ENCODE measurements at places on chromosomes 1 and 21.

GRCh38 chr1:32138965-32139364 is 31.1 kb downstream of the KPNA6 start:
- DNase-seq: peak; percentile 70

DNA sequence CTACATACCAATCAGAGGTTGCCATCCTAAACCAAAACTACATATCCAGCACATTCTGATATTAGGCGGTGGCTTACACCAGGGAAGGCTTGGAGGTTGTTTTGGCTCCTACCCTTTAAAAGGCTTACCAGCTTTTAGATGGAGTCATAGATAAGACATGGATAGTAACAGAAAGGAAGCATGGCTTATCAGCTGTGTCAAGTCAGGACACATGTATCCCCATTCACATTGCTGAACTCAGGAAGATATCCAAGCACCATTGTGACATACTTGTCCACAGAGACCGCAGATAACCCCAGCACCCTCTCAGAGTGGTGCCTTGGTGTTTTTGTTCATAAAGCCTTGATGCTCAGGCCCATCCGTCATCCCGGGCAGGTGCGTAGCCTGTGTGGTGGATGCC is 39.7 kb downstream of the ADARB1 start:
- DNase-seq: no peak

GRCh38 chr1:113891631-113892220 is 4.3 kb upstream of the BCL2L15 start:
- DNase-seq: no peak

DNA sequence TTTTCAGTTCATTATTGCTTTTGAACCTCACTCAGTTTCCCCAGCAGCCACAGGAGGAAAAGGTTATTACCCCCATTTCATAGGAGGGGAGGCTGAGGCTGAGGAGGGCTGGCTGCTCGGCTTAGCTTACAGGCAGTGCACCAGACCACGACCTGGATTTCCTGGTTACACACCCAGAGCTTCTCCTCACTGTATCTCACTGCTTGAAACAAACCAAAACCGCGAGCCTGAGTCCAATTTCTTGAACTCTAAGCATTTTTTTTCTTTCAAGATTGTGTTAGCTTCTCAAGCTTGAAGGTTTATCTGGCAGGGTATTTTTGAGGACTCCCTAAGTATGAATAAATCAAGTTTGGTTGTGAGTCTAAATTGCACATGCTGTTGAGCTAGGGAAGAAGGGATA is 188.9 kb upstream of the EDN2 start:
- no peak for DNase-seq

- DNase-seq: no peak
Measured at GRCh38 chr1:100775483-100775882, 55.9 kb downstream of the VCAM1 start.

- no peak for DNase-seq
Measured at GRCh38 chr1:94515296-94515947, 26.1 kb downstream of the F3 start.

- DNase-seq: no peak
Measured at GRCh38 chr21:35603494-35603893, 456.8 kb downstream of the SETD4 start.

- peak; percentile 56 for DNase-seq
Measured at GRCh38 chr1:228228601-228229074, 20.8 kb downstream of the OBSCN start.

DNA sequence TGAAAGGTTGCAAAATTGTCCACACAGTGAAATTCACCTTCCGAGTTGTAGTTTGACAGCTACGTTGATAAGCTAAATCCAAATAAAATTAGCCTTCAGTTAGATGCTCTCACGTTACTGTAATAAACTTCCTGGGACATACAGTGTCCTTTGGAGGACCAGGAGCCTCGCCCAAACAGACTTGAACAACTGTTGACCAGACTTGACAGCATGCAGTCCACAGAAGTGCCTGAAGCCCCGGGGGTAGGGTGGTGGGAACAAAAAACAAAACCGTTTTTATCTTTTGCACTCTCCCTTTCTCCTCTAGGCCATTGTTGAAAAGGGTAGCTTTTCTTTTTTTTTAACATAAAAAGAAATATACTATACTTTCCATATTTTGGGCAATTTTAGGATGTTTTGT is 172.8 kb upstream of the SAMSN1 start:
- no peak for DNase-seq

Measured in SW 1271 (cell line).